Tibial nerve (tissue), 4 donors: ENCODE measurements at places on chromosomes 3 and 15.

- no peak overlapping the region for H3K4me3 ChIP-seq
- no peak overlapping the region for H3K27ac ChIP-seq
- no peaks in the 10 kb centered on the region for H3K36me3 ChIP-seq
- no peaks in the 10 kb centered on the region for H3K4me1 ChIP-seq
- H3K27me3 ChIP-seq, result no peaks in the 10 kb centered on the region
These were observed 244.0 kb downstream of the OCA2 start for GRCh38 chr15:27855137-27855536.

GRCh38 chr3:33474896-33475295 lies 34.7 kb upstream of the UBP1 start:
- no peak overlapping the region for H3K4me3 ChIP-seq
- no peaks in the 10 kb centered on the region for H3K27me3 ChIP-seq
- no peak overlapping the region for H3K27ac ChIP-seq
- DNase-seq, result no peak
- H3K36me3 ChIP-seq, result no peaks in the 10 kb centered on the region

GRCh38 chr3:115512565-115513415 lies 110.5 kb upstream of the GAP43 start:
- H3K4me3 ChIP-seq, result peak overlapping the region; percentile 47
- H3K27me3 ChIP-seq, result no peaks in the 10 kb centered on the region
- no peaks in the 10 kb centered on the region for H3K36me3 ChIP-seq
- peaks cover 8% of the 10 kb centered on the region for H3K4me1 ChIP-seq
- H3K27ac ChIP-seq, result peak overlapping the region; percentile 68

DNA sequence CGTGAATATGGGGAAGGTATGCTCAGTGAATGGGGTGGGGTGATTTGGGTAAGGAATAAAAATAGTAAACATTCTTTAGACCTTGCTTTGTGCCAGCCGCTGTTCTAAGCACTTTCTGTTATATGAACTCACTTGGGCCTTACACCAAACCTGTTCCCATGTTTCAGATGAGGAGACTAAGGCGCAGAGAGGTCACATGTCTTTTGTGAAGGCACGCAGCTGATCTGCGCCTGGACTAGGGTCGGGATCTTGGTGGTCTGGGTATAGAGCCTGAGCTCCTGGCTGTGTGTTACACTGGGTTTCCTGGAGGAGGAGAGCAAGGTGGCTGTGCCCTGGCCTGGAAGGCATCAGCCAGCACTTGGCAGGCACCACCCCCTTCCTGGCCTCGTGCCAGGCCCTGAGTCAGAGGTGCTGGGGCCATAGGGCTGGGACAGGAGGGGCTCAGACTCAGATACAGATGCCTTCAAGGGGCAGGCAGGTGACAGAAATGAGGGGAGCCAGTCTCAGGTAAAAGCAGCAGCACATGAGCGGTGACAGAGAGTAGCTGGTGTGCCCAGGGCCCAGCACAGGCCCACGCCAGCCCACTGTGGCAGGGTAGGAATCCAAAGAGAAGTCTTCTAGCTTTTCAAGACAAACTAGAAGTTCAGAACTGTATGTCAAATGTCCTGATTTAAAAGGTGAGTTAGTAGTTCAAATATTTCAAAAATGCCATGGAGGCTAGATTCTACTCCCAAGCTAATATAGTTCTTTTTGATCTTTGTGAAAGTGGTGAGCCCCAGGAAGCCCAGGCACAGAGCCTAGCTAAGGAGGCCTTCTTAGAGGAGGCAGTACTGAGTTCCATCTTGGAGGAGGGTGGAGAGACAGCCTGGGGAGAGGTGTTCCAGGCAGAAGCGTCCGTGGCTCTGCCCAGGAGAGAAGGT lies 83.1 kb downstream of the DNAJB8 start:
- no peak overlapping the region for H3K4me3 ChIP-seq
- no peaks in the 10 kb centered on the region for H3K36me3 ChIP-seq
- peak; percentile 19 for DNase-seq
- H3K27me3 ChIP-seq, result no peaks in the 10 kb centered on the region
- no peaks in the 10 kb centered on the region for H3K4me1 ChIP-seq

DNA sequence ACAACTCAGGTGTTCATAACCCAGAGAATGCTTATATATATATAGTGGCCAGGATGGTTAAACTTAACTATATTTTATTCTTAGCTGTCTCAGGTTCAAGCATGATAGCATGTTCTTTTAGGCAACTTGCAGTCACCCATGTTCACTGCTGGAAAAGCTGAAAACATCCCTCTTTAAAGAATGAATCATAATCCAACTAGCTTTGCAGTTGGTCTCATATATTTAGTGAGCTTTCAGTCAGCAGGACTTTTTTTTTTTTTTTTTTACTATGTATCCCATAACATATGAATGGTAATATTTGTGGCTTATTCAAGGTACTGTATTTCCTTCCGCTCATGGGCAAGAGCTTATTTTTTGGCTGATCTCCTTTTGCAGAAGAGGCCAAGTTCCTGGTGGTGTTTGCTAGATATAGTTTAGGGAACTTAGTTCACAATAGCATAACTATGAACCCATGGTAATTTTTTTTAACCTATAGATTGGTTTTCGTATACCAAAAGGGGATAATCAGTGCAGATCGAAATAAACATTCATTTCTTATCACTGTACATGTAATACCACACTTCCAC lies 77.6 kb downstream of the CMSS1 start:
- H3K4me3 ChIP-seq, result no peak overlapping the region
- no peak overlapping the region for H3K27ac ChIP-seq
- H3K27me3 ChIP-seq, result no peaks in the 10 kb centered on the region
- no peak for DNase-seq
- no peaks in the 10 kb centered on the region for H3K36me3 ChIP-seq

- no peaks in the 10 kb centered on the region for H3K27me3 ChIP-seq
- H3K27ac ChIP-seq, result no peak overlapping the region
- H3K36me3 ChIP-seq, result peaks cover 33% of the 10 kb centered on the region
- no peaks in the 10 kb centered on the region for H3K4me1 ChIP-seq
- no peak for DNase-seq
These were observed 16.2 kb downstream of the DHFR2 start for GRCh38 chr3:94046533-94046932.
